Activated CD4-positive, alpha-beta T cell treated with anti-CD3 and anti-CD28 coated beads, Interleukin-10, Interleukin-2, amounts not matched to agents 100 ng/mL and 50 ng/mL, durations not matched to agents 16 hours and 8 hours (primary cell): ENCODE measurements at places on chromosomes 2 and 18.

GRCh38 chr18:51391731-51392130, 194.2 kb upstream of the MEX3C start:
- no peak for DNase-seq

DNA sequence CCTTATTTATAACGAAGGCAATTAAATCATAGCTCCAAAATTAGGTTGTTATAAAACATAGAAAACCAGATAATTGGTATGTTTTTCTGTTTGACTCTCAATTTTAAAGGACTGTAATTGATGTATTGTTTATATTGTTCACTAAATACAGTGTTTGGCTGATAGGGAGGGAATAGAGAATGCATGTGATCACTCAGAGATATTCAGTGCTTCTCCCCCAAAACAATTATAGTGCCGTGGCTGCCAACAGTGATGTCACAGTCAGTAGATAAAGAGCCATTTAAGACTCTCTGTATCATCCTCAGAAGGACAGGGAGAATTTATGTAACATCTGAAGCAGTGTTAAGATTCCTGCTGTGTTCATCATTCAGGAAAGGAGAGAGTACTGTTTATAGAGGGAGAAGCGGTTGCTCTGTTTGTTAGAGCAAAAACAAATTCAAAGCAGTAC, 69.6 kb downstream of the PHLPP1 start:
- DNase-seq: peak; percentile 25

DNA sequence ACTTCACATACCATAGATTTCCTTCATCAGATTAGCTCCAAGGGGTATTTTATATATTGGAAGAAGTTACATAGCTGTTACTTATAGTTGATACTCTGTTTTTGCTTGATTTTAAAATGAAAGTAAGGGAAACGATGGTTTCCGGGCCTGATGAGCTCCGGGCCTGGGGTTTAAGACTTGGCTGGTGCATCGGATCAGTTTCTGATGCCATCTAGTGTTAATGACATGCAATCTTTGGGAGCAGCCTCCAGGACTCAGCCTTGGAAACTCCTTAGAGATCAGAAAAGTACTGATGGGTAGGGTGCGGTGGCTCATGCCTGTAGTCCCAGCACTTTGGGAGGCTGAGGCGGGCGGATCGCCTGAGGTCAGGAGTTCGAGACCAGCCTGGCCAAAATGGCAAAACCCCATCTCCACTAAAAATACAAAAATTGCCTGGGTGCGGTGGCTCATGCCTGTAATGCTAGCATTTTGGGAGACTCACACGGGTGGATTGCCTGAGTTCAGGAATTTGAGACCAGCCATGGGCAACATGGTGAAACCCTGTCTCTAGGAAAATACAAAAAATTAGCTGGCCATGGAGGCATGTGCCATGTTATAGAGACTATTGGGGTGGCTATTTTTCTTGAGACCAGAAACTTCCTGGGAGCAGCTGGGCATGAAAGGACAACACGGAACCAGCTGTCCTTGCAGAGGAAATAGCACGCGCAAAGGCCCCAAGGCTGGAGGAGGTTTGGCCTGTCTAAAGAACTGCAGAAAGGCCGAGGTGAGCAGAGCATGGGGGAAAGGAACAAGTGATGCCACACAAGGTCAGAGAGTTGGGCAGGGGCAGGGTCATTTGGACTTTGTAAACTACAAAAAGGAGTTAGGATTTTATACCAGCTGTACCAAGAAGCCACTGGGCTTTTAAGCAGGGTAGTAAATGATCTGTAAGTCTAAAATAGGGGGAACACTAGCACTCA, 46.9 kb upstream of the CNOT11 start:
- DNase-seq: peak; percentile 65

DNA sequence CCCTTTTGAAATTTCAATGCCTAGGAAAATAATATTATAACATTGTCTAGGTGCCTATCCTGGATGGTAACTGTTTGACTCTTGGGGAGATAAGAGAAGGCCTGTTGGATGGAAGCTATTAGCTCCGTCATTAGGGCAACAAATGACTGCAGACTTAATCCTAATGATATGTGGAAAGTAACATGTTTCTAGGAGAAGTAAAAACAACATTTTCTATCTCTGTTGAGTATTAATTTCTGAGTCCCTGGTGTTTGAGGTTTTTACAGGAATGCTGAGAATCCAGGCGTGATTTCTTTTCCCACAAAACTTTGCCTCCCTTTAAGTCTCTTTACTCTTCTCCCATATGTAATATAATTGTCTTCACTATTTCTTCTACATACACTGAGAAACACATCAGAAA, 159.1 kb downstream of the GALNT1 start:
- no peak for DNase-seq

DNA sequence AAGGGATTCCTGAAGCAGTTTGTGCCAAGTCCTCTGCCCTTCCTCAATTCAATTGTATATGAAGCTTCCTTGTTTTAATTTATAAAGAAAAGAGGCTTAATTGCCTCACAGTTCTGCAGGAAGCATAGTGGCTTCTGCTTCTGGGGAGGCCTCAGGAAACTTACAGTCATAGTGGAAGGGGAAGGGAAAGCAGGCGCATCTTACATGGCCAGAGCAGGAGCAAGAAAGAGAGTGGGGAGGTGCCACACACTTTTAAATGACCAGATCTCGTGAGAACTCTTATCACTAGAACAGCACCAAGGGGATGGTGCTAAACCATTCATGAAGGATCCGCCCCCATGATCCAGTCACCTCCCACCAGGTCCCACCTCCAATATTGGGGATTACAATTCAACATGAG, 114.2 kb downstream of the SGPP2 start:
- no peak for DNase-seq

- no peak for DNase-seq
These were observed 90.7 kb upstream of the ITGA6 start for GRCh38 chr2:172336681-172337080.

- DNase-seq: no peak
These were observed 76.2 kb upstream of the CTAGE1 start for GRCh38 chr18:22493940-22494339.

GRCh38 chr2:236916651-236917050, 169.0 kb upstream of the COPS8 start:
- no peak for DNase-seq

GRCh38 chr2:30178618-30179434, 32.0 kb downstream of the YPEL5 start:
- DNase-seq: no peak

GRCh38 chr2:10686176-10686730, 3.5 kb downstream of the NOL10 start:
- DNase-seq: no peak

DNA sequence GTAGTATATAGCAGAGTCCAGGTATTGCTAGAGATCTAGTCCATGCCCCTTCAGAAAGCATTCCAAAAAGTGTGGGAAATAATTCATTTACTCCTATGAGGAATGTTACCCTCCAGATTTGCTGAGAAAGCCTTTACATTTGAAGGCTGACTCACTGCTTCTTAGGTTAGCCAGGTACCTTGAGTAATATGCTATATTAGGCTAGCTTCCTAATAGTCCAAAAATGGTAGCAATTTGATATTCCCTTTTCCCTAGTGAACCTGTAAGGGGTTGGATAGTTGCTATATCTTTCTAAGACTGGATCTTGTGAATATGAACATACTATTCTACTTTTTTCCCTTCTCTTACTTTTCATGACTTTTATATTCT, 63.6 kb downstream of the SPOPL start:
- no peak for DNase-seq

DNA sequence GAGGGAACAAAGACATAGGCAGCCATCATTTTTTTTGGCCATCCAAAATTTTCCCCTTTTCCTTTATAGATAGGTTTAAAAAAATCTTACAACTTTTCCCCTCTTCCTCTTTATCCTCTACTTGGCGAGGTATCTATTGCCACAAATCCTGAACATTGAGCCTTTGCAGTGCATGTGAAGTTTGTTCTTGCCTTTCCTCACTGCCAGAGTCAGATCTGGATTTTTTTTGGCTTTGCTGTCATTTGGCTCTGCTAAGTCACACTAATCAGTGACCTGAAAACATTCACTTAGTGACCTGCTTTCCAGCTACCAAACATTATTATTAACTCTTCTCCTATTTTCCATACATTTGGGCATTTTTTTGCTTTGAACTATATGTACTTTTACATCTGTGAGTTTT, 249.2 kb upstream of the ZSWIM2 start:
- no peak for DNase-seq

DNA sequence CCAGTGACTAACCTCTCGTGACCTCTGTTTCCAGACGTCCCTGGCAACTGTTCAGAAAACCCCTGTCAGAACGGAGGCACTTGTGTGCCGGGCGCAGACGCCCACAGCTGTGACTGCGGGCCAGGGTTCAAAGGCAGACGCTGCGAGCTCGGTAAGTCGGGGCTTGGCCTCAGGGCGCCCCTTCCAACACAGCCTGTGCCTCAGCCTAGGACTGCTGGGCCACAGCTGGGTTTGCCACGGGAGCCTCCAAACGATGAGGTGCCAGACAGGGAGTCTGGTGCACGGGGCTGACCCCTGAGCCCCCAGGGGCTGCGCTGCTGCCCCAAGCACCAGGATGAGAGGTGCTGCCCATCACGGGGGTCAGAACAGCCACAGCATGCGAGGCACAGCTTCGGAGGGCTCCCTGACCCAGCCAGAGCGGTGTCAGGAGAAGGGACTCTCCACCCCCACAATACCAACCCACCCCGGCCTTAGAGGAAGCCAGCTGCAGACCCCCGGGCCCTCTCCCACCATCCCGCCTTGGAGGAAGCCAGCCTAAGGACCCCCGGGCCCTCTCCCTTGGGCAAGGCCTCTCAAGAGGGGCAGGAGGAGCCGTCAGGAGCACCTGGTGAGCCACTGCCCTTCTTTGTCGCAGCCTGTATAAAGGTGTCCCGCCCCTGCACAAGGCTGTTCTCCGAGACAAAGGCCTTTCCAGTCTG, 20.3 kb downstream of the MTERF4 start:
- no peak for DNase-seq

DNA sequence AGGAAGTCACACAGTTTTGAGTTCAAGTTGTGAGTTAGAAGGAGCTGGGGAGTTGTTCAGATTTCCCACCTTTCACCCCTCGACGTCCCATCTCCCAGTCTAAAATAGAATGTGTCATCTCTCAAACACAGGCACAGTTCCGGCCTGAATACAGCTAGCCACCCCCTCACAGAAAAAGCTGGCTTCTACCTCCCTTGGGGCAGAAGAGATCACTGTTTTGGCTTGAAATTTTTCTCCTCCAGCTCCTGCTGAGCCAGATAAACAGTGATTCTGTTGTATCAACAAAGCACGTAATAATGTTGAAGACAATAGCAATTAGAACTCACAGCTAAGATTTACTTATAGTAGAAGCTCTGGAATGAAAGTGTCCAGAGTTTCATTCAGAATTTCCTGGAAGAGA, 74.7 kb downstream of the KIAA2012 start:
- no peak for DNase-seq

GRCh38 chr18:55633032-55633431, 45.0 kb upstream of the TCF4 start:
- no peak for DNase-seq

GRCh38 chr2:218733171-218734021, 22.8 kb downstream of the TTLL4 start:
- DNase-seq: peak; percentile 63

- DNase-seq: no peak
These were observed 39.5 kb downstream of the SFT2D3 start for GRCh38 chr2:127740665-127741288.

GRCh38 chr18:13280070-13280795, 61.7 kb downstream of the LDLRAD4 start:
- DNase-seq: no peak

DNA sequence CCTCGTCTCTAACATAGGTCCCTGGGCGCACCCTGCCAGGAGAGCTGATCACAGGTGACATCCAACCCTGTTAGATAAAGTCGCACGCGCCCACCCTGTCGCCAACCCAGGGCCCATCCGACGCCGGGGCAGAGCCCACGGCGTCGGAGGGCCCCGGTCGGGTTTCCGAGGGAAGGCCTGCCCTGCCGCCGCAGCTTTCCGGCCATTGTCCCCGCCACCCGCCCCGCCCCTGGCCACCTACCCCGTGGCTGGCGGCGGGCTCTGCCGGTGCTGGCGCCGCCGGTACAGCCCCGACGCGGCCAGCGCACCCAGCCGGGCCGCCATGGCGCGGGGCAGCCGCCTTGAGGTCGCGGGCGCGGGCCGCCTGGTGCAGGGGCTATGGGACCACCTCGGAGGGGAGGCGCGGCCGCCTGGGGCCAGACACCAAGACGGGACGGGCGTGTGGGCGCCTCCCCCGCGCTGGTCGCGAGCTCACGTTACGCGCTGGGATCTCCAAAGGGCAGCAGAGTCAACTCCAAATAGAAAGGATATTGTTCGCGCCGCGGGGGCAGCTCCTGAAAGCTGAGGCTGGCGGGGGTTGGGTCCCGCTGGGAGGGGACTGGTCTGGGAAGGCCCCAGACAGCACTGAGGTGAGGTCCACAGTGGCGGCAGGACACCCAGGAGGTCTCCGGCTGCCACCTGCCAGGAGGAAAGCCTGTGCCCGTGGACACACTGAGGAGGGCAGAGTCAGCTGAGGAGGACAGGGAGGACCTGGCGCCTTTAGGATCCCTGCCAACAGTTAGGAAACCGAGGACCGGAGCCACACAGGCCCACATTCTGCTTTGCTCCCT, 11.1 kb downstream of the LIMS2 start:
- no peak for DNase-seq

DNA sequence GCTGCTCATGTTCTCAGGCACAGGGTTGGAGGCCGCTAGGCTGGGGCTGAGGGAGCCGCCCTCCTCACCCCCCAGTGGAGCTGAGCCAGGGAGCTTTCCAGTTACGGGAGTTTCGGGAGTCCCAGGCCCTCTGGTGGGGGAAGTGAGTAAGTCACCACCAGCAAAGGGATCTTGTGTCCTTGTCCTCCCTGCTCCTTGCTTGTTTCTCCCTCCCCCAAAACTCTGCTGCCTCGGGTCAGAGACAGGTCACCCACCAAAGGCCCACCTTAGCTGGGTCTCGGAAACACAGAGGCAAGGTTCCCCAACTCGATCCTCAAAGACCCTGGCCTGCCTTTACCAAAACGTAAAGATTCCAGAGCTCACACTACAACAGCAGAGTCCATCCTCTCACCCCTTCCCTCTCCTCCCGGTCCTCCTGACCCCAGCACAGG, 60.5 kb upstream of the POMC start:
- DNase-seq: peak; percentile 31

DNA sequence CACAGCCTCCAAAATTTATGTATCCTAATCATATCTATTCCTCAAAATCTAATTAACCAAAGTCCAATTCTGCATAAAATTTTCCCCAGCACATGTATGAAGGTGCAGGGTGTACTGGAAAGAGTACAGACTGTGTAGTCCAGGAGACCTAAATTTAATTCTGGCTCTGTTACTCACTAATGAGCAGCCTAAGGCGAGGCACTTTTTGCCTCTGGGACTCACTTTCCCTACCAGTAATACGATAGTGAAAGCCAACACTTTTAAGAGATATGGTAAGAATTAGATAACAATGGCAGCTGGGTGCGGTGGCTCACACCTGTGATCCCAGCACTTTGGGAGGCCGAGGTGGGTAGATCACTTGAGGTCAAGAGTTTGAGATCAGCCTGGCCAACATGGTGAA, 177.7 kb downstream of the PIEZO2 start:
- no peak for DNase-seq

DNA sequence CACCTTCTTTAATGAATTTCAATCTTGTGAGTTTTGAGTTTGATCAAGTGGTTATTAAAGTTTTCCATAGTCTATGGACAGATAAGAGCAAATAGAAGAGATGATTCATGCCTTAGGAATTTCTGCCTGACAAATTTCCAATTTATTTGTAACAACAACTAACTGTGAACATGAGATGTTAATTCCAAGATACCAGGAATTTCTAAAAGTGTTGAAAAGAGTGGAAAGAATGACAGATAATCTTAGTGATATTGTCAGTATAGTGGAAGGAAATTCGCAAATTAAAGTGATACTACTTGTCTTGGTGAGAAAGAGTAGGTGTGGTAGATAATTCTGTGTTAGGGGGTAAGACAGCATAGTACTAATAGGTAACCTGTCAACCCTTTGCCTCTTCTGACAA, 82.4 kb downstream of the AGPS start:
- DNase-seq: no peak
